Psoas muscle (tissue), 8 donors: ENCODE measurements at places on chromosomes 11 and 22.

DNA sequence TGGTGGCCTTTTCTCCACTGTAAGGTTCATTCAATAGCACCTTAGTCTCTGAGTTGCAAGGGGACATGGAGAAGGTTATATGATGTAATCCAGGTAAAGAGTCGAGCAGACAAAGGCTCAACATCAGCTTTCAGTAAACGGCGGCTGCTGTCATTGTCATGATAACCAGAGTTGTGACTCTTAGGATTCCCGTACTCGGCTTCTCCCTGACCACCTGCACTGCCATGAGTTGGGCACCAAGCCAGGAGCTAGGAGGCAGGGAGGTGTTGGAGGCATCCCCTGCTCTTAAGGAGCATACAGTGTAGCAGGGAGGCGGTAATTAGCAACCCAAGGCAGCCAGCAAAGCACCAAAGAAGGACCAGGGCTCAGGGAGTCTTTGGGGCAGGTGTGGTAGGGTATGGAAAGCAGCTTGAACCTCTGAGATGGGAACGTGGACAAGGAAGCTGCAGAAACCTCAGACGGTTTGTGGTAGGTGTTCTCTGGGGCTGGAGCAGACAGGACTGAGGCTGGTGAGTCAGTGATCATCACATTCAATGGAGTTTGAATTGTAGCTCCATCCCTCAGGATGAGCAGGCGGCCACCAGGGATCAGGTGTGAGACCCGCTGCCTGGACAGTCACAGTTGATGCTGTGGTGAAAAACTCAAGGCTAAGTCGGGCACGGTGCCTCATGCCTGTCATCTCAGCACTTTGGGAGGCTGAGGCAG lies 31.7 kb downstream of the LIF start:
- no peak for DNase-seq

DNA sequence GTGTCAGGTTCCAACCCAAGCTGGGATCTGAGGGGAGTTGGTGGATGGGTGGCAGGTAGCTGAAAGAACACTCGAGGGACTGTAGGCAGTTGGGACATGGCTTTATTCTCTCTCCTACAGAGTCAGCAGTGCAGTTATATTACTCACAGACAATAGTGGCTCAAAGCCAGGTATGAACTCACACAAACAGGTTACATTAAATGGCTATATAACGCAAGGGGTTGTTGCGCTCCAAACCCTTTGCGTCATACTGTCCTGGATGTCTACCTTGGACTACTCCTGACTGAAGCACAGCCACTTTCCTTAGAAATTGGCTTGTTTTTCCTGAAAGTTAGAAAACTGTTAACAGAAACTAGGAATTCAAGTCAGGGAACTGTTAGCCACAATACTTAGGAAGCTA lies 66.4 kb upstream of the OR4B1 start:
- no peak for DNase-seq

DNA sequence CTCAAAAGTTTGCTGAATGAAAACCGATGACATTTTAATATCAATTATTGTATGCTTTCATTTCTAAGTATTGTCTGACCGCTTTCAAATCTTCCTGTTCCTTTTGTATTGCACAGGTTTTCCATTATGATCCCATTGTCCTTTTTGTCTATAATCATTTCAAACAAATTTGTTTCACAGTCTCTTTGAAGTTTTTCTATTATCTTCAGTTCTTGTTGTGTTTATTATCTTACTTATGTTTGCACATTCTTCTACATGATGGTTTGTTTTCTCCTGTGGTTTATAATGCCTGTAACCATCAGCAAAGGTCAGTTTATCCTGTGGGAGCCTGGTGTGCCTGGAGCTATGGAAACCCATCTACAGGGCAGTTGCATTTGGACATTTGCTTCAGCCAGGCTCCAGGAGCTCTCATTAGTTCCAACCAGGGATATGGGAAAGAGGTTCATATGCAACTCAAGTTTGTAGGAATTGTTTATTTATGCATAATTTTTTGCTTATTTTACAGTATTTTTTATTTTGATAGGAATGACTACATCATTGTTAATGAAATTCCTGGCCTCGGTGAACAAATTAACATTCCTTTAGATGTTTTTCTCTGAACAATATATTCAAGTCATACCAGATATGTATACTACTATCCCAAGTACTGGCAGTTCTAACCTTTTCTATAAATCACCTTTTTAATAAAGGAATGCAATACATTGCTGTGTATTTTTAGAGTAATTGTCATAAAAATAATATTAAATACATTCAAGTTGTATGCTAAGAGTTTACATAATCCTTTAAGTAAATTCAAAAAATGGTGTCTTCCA lies 179.2 kb downstream of the SBF2 start:
- DNase-seq, result no peak

DNA sequence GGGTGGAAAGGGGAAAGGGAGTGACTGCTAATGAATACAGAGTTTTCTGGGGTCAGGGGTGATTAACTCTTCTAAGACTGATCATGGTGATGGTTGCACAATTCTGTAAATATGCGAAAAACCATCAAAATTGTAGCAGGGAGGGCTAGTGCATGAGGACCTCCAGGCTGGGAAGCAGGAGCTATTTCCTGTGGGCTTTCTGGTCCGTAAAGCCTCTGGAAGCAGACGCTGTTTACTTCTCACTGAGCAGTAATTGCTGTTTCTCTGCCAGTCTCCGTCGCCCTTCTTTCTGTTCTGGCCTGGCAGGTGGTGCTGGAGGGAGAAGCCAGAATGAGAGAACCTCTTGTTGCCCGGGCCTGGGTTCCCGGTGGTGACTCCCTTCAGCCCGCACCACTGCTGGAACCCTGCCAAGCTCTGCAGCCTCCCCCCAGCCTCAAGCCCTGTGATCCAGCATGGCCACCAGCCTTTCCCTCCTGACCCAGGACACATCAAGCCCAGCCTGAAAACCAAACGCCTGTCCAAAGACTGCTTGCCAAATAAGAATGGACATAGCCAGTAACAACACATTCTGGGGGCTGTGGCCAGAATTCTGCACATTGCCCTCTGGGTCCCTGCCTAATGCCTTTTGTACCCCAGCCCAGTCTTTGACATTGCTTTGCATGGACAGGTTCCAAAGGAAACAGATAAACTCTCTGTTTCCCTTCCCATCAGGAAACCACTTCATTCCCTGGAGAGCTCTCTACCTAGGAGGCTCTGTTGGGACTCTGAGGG lies 201.0 kb upstream of the NAV2 start:
- DNase-seq, result peak; percentile 37

- no peak for DNase-seq
These were observed 16.4 kb upstream of the GAS2L1 start for GRCh38 chr22:29290061-29290460.

DNA sequence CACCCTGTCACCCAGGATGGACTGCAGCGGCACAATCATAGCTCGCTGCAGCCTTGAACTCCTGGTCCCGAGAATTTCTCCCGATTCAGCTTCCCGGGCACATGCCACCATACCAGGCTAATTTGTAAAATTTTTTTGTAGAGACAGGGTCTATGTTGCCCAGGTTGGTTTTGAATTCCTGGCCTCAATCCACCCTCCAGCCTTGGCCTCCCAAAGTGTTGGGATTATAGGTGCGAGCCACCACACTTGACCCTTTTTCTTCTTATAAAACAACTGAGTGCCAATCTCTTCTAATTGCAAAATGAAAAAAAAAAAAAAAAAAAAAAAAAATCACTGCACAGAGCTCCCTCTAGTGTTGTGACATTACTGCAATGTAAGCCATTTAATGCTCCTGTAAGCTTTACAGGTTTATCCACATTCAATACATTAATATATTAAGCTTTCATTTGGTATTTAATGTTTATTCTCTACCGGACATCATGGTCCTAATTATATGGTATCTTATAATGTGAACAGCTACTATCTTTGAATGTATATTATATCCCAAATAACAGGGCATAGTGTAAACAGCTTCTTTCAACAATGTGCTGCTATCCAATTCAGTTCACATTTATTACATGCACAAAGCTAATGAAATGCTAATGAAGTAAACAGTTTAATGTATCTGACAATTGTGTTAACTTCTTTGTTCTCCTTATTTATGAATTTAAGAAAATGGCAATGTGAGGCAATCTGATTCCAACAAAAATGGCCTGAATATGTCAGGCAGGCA lies 44.6 kb downstream of the COPB1 start:
- DNase-seq, result no peak

- DNase-seq, result no peak
These were observed 10.3 kb downstream of the HSPA8 start for GRCh38 chr11:123051634-123052033.

DNA sequence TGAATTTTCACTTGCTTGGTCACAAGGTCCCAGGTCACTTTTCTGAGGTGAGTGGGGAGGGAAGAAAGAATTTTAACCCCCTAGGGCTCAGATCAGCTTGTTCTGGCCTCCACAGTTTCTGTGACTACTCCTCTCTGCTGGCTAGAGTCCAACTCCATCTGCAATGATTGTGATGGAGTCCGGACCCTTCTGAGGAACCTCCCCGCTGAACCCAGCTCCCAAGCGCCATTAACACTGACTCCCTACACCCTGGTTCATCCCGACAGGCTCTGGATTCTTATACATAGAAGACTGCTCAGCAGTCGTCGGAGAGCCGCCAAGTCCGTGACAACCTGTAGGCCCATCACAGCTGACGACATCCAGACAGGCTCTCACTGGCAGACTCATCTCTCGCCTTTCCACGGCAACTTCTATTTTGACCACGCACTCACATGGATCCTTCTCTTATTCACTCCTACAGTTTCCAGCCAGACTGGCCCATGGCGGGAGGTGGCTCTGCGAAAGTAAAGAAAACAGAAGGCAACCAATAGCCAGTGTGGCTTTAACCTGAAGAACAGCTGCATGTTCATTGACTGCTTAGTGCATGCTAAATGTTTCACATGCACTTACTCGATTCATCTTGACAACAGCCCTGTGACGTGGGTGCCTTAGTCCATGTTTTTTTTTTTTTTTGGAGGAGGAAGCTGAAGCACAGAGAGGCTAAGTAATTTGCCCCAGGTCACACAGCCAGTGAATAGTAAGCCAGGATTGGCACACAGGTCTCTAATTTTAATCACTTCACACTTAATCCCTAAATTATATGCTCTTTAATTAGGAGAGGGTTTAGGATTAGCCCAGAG lies 68.0 kb upstream of the PRDM11 start:
- no peak for DNase-seq

DNA sequence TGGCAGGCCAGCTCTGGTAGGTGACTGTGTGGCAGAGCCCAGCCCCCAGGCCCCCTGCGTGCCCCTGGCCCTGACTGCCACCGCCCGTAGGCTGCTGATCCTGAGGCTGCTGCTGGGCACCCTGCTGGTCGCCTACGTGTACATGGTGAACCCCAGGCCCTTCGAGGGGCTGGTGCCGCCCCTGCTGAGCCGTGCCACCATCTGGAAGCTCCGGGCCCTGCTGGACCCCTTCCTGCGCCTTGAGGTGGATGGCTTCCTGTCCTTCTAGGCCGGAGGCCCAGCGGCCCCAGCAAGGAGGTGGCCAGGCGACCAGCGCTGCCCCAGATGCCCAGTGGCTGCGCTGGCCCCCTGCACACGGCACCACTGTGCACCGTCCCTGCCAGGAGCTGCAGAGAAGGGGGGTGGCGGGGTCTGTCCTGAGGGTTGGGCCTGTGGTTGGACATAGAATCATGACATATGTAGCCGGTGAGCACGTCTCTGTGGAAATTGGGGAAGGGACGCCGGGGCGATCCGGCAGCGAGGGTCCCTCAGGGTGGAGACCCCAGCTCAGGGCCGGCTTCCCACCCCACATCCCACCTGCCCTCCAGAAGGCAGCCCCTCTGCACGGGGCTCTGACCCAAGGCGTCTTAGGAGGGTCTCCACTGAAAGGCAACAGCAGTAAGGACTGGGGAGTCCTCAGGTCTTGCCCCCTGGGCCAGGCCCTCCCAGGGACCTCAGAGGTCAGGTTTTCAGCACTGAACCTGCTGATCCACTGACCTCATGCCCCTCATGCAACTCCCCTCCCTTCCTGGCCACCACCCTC lies 185.4 kb downstream of the IGLL1 start:
- DNase-seq, result peak; percentile 35

- DNase-seq, result no peak
These were observed 27.2 kb upstream of the RASL10A start for GRCh38 chr22:29342577-29343312.

- DNase-seq, result no peak
These were observed 179.1 kb upstream of the E2F8 start for GRCh38 chr11:19419808-19420207.
